ENCODE measurements at places on chromosomes 5 and 9.

DNA sequence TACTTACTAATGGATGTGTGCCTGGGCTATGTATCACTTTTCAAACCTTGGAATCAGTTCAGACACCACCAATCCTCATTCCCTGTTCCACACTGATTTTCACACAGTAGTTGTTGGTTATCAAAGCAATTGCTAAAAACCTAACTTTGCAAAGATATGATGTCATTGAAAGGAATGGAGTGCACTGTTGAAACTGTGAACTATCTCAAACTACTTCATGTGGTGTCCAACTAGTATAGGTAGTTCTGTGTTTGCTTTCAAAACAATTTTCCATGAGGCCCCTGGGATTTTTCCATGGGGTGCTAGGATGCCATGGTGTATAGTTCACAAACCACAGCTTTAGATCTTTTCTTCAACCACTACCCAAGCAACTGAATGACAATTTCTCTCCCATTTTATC, 17.8 kb downstream of the INIP start:
- DNase-seq, result no peak

GRCh38 chr5:81606150-81606549, 144.7 kb downstream of the SSBP2 start:
- DNase-seq, result no peak

DNA sequence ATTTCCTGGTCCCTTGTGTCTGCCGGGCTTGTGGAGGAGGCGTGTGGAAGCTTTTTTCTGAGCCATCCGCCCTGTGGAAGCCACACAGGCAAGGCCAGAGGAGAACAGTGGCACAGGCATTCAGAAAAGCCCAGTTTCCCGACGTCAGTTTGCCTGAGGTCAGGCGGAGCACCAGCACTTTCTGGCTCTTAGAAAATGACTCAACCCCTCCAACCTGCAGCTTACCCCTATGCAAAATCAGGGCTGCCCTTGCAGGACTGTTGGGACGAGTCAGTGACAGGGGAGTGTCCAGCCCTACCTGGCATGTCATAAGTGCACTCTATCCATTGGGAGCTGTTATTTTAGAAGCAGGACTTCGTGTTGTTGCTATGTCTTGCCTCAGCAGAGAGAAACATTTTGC, 216.0 kb downstream of the NR3C1 start:
- no peak for DNase-seq

- no peak for DNase-seq
These were observed 20.0 kb upstream of the NMUR2 start for GRCh38 chr5:152425083-152425482.

DNA sequence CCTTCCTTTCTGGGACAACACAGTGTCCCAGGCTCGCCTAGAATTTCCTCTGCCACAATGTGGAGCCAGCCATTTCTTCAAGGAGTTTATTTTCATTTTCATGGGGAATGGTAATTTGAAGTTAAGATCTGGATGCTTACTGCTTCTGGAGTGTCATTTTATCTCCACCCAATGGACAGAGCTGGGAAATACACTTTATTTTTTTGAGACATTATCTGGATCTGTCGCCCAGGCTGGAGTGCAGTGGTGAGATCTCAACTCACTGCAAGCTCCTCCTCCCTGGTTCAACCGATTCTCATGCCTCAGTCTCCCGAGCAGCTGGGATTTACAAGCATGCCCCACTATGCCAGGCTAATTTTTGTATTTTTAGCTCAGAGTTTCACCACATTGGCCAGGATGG, 12.7 kb upstream of the THG1L start:
- no peak for DNase-seq

- DNase-seq, result no peak
These were observed 91.0 kb downstream of the PDE8B start for GRCh38 chr5:77301447-77301883.

DNA sequence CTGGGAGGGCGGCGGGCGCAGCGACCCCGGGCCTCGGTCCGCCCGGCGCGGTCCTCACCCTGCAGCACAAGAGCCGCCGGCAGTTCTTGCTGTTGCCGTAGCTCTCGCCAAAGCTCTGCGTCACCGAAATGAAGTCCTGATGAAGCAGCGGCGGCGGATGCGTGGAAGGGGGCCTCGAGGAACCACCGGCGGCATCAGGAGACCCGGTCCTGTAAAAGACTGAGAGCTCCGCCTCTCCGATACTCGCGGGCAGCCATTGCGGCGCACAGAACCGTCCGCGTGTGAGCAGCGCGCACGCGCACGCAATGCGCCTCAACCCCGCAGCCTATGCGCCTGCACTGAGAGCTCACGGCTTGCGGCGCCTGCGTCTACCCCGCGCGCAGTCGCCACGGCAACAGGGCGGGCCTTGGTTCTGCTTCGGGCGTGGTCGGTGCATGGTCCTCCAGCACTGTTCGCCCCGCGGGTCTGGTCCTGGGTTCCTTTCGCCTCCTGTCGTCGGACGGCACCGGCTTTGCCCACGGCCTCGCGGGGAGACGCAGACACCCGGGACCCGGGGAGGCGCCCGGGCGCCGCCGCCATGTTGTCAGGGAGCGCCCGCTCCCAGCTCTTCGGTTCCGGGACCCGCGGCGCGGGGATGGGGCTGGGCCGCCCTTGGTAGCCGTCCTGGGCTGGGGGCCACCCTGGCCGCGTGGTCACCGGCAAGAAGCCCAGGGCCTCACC, 9.3 kb upstream of the GRIN1 start:
- DNase-seq, result peak; percentile 91

- DNase-seq, result no peak
These were observed 20.8 kb downstream of the SV2C start for GRCh38 chr5:76104027-76104426.

- no peak for DNase-seq
These were observed 206.7 kb downstream of the FAM114A2 start for GRCh38 chr5:153831973-153832372.

DNA sequence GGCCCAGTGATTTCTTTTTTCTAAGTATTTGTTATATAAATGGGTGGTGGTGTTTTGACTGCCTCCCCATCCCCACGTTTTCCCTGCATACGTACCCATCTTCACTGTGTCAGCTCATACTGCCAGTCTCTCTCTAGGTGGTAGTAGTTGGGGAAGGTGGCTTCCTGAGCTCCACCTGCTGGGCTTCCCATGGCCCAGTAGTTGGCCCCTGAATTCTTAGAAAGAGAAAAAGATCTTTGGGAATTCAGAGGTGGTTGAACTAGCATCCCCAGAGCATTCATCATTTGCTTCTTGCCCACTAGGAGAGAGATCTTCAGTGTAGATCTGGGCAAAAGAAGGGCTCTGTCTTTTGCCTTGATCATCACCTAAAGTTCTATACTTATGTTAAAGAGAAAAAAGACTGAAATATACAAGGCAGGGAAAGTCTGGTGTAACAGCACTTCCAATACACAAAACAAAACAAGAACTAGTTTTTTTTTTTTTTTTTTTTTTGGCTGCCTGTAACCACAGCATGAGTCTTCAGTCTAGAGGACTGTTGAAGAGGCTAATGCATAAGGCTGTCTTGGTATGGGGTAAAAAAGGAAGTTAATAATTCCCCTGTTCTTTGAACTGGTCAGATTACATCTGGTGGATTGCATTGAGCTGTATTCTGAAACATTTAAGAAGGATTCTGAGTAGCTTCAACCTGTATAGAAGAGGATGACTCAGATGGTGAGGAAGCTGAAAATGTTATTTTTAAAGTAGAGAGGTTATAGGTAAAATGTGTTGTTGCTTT, 128.7 kb downstream of the ATG10 start:
- DNase-seq, result no peak

- no peak for DNase-seq
These were observed 249.3 kb upstream of the DMRT1 start for GRCh38 chr9:592225-592624.

DNA sequence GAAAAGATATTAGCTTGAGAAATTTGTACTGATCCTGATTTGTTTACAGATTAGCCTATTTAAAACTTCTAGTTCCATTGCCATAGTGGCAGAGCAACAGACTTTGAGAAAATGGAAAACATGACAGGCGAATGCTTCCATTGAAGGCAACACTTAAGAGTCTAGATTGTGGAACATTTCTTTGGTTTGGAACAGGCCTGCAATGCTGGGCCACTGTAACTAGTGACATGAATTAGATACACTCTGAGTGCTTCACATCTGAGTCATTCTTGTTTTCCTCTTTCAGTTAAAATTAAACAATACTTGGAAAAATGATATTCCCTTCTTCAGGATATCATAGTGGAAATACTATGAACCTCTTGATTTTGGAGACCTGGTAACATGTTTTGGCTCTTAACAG, 453.6 kb upstream of the TUSC1 start:
- DNase-seq, result no peak

- no peak for DNase-seq
These were observed 416.8 kb downstream of the IRX2 start for GRCh38 chr5:2334719-2335118.

GRCh38 chr5:39478863-39479262, 54.1 kb upstream of the DAB2 start:
- DNase-seq, result no peak

DNA sequence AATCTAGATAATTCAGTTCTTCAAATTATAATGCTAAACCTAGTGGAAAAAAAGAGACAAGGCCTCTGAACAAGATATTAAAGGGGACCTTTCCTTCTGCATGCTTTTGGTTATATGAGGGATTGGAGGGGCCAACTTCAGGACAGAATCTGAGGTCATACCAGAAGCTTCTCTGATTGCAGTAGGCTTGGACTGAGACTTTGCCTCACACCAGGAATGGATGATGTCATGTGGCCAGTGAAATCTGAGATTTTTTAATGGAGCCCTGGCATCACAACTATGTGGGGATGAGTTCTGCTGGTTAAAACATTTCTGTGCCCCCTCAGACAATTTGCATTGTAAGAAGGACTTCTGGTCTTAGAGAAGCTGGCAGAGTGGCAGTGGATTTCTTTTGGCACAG, 88.6 kb downstream of the ANGPTL2 start:
- DNase-seq, result no peak

- DNase-seq, result no peak
These were observed 50.3 kb upstream of the SPTLC1 start for GRCh38 chr9:92165484-92165883.

DNA sequence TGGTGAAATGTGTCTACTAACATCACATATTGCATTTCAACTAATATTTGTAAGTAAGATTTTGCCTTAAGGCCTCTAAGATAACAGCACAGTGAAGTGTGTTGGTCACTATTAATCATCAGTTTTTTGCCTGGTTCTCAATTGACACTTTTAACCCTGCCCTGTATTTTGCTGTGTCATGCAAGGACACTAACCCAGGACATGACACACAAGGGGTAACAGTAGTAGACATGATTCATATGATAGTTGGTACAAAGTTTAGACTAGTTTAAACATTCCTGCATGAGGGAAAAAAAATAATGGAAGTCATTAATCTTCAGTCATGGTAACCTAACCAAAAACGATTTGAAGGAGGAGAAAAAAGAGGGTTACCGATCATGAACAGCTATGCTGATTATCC, 207.0 kb downstream of the DEPDC1B start:
- no peak for DNase-seq

GRCh38 chr5:113057557-113057984, 81.0 kb downstream of the DCP2 start:
- no peak for DNase-seq

GRCh38 chr5:3601061-3601710, 5.6 kb downstream of the IRX1 start:
- no peak for DNase-seq

GRCh38 chr9:132757016-132757415, 86.8 kb downstream of the GTF3C4 start:
- DNase-seq, result no peak

GRCh38 chr5:98432378-98432777, 341.1 kb upstream of the RGMB start:
- DNase-seq, result no peak

GRCh38 chr5:152864991-152865390, 459.9 kb upstream of the NMUR2 start:
- DNase-seq, result no peak

GRCh38 chr5:158812408-158812807, 287.3 kb downstream of the EBF1 start:
- peak; percentile 54 for DNase-seq

GRCh38 chr5:146553446-146553845, 37.5 kb upstream of the GPR151 start:
- no peak for DNase-seq

DNA sequence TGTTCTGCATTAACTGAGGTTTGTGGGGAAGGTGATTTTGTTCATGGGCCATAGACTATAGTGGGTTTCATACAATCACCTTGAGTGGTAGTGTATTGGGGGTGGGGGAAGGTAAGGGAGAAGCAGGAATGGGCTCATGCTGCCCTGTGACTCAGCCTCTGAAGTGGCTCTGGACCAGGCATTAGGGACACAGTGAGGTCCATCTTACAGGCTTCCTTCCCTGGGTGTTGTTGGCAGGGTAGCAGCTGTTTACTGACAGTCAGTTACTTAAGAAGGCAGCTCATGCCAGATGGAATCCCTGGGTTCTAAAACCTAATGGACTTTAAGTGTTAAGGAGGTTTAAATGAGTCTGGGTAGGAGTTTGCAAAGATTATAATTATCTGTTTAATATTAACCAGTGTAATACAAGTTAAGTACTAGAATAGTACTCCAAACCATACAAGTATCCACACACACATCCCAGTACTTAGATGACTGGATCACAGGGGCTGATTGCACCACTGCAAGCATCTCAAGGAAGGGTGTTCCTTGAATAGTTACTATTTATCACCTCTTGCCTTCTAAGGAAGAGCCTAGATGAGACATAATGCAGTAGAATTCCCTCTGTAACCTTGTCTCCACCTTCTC, 59.3 kb downstream of the CAST start:
- DNase-seq, result no peak

DNA sequence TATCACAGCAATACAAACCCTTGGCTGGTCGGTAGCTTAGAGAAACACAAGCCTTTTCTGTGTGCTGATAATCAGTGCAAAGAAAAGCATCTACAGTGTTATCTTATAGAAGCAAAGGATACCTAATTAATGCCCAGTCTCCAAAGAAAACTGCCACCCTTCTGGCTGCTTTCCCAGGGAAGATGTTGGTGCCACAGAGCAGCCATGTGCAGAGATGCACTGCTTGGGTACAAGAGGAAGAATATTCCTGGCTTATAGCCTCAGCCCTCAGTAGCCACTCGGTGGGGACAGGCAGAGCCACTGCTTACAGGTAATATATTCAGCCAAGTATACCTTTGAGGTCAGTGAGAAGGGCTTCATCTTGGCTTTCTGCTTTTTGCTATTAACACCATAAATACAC, 185.3 kb downstream of the PCSK1 start:
- no peak for DNase-seq

DNA sequence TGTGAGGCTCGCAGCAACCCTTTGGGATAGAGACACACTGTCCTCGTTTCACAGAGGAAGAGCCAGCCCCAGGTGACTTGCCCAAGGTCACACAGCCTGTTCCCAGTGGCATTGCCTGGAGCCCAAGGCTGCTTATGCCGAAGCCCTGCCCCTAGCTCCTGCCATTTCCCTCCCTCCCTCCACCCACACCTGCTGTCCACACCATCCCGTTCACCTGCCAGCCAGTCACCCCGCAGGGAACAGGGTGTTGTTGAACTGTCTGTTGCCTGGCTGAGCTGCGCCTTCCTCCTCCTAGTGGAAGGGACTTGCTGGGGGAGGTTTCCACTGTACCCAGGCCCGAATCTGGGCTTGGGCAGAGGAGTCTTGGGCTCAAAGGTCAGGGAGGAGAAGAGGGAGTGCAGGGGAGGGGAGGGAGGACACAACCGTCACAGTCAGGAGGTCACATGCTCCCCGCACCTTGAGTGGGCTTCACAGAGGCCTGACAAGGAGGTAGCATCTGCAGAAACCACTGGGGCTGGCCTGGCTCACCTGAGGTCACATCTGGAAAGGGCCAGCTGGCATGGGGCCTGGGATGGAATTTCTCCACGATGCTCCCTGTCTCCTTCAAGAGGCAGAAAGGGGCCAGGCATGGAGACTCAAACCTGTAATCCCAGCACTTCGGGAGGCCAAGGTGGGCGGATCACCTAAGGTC, 6.3 kb downstream of the TTC16 start:
- DNase-seq, result no peak
